ENCODE measurements at places on chromosomes 3 and 15.

DNA sequence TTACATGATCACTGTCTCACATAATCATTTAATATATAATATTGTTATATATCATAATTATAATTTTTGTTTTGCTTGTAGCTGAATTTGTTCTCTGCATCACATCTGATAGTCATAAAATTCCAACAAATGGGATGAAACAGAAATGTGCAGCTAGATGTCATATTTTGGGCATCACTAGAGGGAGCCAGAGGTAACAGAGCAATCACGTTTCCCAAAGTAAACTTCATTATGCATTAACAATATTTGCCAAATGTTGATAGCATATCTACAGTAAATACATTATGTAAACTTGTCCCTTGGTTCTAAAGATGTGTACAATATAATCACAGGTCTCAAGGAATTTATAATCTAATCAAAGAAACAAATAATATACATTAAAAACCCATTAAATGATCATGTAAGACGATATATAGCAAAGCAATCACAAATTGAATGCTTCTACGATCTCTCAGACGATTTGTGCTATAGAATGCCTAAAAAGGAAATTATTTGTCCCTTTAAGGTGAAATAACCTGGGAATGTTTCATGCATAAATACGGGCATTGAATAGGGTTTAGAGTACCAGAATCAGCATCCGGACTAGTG lies 234.2 kb upstream of the MCTP2 start:
- DNase-seq = peak; percentile 8

- DNase-seq = no peak
Measured at GRCh38 chr3:23385327-23385726, 182.2 kb downstream of the UBE2E2 start.

DNA sequence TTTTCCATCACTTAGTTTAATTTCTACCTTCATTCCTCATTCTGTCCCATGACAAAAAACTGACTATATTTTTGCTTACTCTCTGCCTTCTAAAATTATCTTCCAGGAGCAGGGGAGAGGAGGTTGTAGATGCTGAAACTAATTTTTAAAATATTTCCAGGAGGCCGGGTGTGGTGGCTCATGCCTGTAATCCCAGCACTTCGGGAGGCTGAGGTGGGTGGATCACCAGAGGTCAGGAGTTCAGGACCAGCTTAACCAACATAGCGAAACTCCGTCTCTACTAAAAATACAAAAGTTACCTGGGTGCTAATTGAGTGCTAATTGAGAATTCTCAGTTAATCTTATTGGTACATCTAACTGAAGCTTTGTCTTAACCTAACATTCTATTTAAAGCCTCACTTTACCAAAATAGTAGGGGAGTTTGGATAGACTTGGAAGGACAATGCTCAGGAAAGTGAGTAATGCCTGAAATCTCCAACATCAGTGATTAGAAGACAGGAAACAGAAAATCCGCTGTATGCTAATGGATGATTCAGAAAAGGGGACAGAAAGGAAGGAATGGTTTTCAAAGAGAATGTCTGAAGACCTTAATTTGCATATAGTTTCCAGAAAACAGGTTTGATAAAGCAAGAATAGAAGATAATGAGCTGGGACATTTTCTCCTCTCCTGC lies 336.1 kb downstream of the GBE1 start:
- DNase-seq = no peak

DNA sequence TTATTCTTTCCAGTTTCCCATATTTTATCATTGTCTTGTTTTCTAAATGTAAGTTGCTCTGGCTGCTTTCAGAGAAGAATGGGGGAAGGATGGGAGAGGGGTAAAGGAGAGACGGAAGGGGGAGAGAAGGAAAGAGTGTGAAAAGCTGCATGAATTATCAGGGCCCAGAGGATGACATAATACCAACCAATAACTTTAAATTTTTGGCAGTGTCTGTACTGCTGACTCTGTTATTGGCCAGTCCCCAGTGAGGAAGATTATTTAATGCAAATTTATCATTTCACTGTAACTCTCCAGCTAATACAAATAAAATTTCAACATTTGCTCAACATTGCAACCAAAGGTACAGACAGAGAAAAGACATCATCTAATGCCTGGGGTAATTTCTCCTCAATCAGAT lies 551.7 kb upstream of the CFAP20DC start:
- no peak for DNase-seq

- no peak for DNase-seq
Measured at GRCh38 chr3:38457111-38458003, 3.7 kb downstream of the ACVR2B start.

DNA sequence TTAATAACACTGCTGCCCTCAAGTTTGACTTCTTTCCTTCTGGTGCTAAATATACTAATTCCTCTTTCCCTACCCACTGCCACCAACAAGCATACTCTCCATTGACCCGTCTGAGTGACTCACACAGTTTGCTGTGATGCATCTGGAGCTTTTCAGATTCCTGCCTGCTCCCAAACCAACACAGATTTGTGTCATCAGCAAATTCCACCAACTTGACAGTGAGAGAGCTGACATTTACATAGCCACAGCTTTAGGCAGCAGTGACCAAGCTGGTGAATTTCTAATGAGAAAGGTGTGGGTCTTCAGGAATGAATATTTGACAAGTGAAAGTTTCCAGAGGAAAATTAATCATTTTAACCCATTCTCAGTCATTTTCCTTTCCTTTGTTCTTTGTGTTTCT lies 96.5 kb upstream of the PRICKLE2 start:
- no peak for DNase-seq

GRCh38 chr3:1448443-1448842 lies 355.6 kb downstream of the CNTN6 start:
- DNase-seq = no peak

- peak; percentile 75 for DNase-seq
Measured at GRCh38 chr15:40909662-40910630, 15.7 kb downstream of the VPS18 start.

DNA sequence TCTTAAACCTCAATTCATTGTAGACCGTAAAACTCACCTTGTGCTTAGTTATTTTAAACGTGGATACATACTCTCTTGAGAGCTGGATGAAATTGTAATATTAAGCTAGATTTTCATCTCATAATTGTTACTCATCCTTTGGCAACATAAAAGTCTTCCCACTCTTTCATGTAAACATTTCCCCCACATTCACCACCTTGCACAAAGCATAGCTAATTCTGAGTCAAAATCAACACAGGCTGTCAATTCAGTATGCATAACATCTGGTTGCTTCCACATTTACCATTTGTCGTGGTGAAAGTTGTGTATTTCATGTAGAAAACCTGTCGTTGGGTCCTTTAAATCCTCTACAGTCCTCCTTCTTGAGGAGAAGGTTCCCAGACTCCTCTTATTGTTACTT lies 524.6 kb downstream of the OTOL1 start:
- DNase-seq = no peak

DNA sequence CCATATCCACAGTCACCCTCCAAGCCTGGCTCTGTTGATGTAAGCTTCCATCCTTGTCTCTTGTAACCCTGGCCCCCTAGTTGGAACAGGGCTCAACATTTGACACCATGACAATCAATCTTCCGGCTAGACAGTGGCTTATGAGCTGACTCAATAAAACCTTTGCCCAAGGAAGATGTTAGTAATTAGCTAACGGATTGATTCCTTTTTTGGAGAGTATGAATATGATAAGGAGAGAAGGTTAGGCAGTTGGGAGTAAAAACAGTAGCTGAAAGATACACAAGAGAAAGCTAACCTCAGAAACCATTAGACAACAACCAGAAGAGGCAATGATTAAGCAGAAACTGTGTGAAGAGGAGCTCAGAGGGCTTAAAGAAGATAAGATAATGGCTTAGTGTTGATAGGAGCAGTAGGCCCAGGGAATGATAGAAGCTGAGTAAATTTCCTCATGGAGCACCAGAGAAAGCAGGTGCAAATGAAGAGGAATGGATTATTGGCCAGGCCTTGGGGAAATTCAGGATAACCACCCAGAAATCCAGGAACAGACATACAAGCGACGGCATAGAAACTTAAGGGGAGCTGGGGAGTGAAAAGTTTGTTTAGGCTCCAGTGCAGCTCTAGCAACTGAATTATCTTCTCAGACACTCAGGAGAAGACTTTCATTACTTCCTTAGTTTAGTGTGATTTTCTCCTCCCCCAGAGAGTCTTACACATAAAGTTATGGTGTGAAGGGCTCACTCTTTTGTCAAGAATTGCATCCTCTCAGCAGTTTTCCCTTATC lies 7.8 kb upstream of the RFX7 start:
- DNase-seq = no peak

GRCh38 chr15:78206326-78207109 lies 27.8 kb downstream of the ACSBG1 start:
- DNase-seq = no peak

GRCh38 chr3:42376344-42376798 lies 34.0 kb downstream of the LYZL4 start:
- DNase-seq = no peak

GRCh38 chr3:30317561-30317960 lies 288.8 kb upstream of the TGFBR2 start:
- no peak for DNase-seq

DNA sequence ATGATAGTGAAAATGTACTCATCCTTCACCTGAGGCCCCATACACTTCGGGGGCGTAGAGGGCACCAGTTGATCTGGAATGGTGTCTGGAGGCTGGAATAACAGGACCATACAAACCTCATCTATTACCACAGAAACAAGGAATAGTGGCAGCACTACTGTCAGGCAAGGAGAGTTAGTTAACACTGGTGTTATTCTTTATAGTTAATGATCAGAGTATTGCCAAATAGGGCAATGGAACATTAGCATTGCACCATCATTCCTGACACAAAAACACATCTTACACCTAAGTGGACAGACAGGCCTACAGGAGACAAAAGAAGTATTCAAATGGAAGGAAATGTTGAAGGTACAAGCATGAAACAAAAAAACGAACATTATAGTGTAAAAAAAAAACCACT lies 137.0 kb upstream of the UBP1 start:
- DNase-seq = peak; percentile 54

DNA sequence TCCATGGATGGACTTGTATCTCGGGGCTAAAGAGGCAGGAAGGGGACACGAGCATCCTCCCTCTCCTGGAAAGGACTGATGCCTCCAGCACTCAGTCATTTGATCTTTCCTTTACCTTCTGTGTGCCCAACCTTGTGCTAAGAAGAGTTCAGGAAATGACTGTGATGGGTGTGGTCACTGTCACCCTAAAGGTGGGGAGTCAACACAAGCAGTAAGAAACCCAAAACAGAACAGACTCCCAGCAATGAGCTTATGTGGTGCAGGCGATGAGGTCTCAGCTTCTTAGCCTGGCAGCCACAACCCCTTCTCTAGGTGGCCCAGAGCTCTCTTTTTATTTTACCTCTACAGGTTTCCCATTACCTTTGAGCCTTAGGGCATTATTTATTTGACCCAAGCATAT lies 3.8 kb downstream of the MPI start:
- DNase-seq = no peak

- no peak for DNase-seq
Measured at GRCh38 chr3:149703466-149703865, 45.6 kb upstream of the WWTR1 start.

GRCh38 chr15:69920221-69920620 lies 177.5 kb downstream of the TLE3 start:
- no peak for DNase-seq

DNA sequence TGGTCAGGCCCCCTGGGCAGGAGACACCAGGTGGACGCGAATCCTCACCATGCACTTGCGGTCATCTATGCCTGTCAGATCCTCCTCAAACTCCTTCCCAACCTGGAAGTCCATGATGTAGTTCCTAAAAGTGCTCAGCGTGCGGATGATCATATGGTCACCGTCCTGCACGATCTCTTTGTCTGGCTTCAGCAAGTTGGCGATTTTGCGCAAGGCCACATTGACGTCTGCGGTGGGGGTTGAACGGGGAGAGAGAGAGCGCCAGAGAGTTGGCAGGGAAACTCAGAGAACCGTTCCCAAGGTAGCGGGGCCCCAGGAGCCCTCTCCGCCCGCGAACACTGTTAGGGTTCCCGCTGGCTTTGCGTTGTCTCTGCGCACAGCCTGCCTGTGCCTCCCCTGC lies 809 bp downstream of the RBP1 start:
- DNase-seq = no peak

DNA sequence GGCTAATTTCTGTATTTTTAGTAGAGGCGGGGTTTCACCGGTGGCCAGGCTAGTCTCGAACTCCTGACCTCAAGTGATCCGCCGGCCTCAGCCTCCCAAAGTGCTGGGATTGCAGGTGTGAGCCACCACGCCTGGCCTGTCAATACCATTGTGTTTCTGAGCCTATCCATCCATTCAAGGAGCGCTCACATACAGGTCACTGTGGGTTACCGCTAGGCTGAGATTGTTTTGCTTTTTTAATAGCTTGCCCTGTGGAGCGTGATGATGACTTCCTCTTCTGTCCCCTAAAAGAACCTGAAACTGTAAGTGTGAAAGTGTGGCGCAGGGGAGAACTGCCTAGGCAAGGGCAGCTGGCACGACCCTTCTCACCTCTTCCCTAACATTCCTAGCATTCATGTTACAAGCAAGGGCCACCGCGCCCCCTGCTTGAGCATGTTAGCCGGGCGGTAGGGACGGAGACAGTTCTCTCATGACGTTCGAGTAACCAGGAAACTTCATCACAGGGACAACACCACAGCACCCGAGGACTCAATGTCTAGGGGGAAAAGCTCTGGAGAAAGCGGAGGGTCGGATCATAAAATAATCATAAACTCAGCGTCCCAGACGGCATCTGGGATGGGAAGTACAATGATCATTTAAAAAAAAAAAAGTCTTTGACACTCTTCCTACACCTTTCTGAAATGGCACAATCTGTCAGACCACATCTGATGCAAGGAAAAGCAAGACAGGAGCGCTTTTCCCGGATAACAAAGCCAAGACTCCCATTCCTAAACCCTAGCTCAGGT lies 790 bp downstream of the LAMP3 start:
- no peak for DNase-seq

DNA sequence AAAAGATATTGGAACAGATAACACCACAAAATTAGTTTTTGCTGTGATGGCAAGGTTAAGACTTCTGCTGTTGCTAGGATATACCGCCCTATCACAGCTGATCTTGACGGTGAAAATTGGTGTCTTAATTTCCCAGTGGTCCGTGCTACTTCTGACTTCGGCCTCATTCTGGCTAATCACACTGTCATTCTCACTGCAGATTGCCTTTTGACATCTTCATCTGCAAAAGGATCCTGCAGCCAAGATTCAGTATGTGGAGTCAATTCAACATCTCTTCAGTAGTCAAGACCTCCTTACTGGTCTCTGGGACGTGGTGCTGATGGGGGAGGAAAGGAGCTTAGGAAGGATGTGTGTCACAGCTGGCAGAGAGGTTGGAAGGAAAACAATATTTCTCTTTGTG lies 438.6 kb downstream of the WDR72 start:
- DNase-seq = no peak

- no peak for DNase-seq
Measured at GRCh38 chr15:93826790-93827189, 404.6 kb upstream of the MCTP2 start.

DNA sequence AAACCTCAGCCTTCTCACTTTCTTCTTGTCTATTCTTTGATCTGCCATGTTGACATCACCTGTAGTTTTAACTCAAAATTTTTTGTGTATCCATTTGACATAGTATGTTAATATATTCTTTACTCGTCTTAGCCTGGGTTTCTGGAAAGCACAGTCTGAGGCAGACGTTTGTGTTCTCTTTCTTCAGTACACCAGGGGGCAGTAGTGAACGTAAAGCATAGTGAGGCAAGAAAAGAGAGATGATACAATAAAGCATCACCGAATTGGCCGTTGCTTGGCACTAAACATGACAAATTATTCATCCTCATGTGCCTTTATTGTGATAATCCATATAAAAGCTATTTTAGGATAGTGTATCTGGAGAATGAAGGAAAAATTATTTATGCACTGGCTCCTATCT lies 141.0 kb upstream of the MYRIP start:
- peak; percentile 38 for DNase-seq

- DNase-seq = no peak
Measured at GRCh38 chr3:190117981-190118380, 2.7 kb downstream of the P3H2 start.

Data from HepG2 (cell line).